NCI-H1105 treated with DMSO at 0.1 percent for 48 hours (cell line): ENCODE measurements at places on chromosomes 13 and 19.
A peak's percentile ranks its signal among the peaks of the same experiment; 100 is the strongest.

DNA sequence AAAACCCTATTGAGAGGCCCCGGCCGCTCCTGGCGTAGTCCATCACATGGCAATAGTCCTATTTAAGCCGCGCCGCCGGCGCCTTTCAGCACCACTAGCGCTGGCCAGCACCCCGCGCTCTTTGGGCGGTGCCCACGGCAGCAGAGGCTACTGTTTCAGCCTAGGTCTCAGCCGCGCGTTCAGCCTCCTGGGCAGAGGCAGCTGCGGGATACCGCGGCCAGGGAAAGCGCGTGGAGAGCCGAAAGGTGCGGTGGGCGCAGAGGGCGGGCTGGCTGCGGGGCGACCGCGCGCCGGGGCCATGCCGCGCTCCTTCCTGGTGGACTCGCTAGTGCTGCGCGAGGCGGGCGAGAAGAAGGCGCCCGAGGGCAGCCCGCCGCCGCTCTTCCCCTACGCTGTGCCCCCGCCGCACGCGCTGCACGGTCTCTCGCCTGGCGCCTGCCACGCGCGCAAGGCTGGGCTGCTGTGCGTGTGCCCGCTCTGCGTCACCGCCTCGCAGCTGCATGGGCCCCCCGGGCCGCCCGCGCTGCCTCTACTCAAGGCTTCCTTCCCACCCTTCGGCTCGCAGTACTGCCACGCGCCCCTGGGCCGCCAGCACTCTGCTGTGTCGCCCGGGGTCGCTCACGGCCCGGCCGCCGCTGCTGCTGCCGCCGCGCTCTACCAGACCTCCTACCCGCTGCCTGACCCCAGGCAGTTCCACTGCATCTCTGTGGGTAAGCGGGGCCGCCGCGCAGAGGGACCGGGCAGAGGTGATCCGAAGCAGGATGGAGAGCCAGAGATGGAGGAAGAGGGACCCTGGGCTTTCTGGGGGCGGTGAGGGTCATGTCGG is at the start of gene GSX1:
GSX1 (plus strand) TSS at position 91 of the 826 bp plus-strand sequence; CDS start at position 299, 208 bp downstream.
- DNase-seq = peak; percentile 9

GRCh38 chr19:5553892-5554291 is 13.9 kb downstream of the TINCR start:
- no peak for DNase-seq

DNA sequence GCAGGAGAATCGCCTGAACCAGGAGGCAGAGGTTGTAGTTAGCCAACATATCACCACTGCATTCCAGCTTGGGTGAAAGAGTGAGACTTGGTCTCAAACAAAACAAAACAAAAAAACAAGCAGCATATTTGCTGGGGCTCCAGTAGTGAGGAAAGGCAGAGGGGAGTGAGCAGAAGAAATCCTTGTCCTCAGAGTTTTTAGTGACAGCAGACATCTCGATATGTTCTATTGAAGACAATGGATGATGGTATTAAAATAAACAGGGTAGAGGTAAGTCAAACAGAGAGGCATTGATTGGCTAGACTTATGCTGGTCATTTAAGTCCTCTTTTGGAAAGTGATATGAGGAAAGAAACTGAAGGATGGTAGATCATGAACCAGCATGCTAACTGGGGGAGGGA is 19.0 kb downstream of the NLRP7 start:
- DNase-seq = peak; percentile 7

DNA sequence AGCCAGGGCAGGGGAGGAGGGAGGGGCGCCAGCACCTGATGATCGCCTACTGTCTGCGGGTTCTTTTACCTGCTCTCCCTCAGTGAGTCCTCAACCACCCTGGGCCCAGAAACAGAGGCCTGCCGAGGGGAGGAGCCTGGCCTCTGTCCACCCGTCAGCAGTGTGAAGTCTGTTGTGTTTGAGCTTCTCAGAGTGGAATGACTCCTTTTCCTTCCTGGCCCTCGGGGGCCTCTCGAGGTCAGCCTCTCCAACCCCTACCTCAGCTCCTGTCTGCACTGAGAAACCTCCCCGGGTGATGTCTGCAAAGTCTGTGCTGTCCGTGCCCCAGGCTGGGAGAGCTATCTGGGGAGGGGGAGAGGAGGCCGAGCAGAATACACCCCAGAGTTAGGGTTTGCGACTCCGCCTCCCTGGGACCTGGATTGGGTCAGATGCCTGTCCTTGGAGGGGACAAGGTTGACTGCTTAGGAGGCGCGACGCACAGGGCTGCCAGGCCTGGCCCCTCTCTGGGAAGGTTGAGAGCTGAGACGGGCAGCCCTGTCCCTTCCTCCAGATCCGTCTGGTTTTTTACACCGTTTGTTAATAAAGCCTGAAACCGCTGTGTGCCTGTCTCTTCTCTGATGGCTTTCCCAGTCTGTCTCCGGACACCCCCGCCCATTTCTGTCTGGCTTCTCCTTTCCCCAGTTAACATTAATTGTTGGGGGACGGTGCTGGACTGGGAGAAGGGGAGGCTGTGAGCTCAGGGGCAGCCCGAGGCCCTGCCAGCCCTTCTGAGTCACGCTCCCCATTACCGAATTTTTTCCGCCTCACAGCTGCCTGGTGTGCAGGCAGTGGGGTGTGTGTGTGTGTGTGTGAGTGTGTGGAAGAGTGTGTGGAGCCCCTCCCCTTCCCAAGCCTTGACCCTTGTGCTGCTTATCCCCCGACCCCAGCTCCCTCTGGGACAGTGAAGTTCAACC is 989 bp upstream of the SSC5D start:
- DNase-seq = no peak

GRCh38 chr13:29497137-29497654 is 98.3 kb downstream of the SLC7A1 start:
- no peak for DNase-seq

DNA sequence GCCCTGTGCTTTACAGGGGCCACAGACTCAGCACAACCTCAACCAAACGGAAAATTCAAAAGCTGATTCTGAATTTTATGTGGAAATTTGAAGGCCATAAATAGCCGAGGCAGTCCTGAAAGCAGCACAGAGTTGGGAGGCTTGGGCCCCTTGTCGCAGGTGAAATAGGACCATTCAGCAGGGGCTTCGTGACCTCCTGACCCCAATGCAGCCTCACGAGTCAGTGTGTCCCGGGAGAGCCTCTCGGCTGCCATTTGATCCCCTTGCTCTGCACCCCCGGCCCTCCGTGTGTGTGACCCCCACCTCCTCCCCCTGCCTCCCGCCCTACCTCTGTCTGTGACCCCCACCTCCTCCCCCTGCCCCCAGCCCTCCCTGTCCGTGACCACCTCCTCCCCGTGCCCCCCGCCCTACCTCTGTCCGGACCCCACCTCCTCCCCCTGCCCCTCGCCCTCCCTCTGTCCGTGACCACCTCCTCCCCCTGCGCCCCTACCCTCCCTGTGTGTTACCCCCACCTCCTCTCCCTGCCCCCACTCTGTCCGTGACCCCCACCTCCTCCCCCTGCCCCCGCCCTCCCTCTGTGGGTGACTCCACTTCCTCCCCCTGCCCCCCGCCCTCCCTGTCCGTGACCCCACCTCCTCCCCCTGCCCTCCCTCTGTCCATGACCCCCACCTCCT is 41.7 kb upstream of the TFDP1 start:
- no peak for DNase-seq

GRCh38 chr13:30523211-30523610 is 57.5 kb upstream of the HMGB1 start:
- no peak for DNase-seq

GRCh38 chr13:79692846-79693245 is 211.9 kb downstream of the NDFIP2 start:
- DNase-seq = no peak

- DNase-seq = no peak
Observed at GRCh38 chr19:5026706-5027273, 57.9 kb downstream of the KDM4B start.

- DNase-seq = peak; percentile 83
Observed at GRCh38 chr13:40060296-40061007, 405.0 kb downstream of the COG6 start.

DNA sequence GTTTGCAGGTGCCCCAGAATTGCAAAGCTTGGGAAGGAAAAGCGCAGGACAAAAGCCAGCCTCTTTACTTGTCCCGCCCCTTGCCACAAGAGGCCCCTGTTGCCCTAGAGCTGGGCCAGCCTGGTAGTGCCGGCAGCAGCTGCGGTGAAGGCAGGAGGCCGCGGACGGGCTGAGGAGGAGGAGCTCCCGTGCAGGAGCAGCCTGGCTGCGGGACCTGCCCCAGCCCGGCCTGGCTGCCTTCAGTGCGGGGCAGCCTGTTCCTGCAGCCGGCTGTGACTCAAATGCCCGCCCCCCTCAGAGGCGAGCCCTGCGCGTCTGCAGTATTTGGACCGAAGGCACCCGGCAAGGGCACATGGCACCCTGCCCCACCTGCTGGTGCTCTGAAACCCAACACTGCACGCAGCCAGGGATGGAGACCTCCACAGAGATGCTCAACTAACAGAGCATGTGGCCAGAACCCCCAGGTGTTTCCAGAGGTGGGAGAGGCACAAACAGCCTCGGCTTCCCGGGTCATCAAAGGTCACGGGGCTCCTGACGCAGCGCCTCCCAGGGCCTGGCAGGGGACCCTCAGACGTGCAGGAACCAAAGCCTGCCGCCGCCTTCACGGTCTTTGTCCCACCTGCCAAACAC is 29.7 kb downstream of the NAXD start:
- no peak for DNase-seq

- DNase-seq = no peak
Observed at GRCh38 chr19:57559008-57559403, 657 bp downstream of the ZNF550 start.

DNA sequence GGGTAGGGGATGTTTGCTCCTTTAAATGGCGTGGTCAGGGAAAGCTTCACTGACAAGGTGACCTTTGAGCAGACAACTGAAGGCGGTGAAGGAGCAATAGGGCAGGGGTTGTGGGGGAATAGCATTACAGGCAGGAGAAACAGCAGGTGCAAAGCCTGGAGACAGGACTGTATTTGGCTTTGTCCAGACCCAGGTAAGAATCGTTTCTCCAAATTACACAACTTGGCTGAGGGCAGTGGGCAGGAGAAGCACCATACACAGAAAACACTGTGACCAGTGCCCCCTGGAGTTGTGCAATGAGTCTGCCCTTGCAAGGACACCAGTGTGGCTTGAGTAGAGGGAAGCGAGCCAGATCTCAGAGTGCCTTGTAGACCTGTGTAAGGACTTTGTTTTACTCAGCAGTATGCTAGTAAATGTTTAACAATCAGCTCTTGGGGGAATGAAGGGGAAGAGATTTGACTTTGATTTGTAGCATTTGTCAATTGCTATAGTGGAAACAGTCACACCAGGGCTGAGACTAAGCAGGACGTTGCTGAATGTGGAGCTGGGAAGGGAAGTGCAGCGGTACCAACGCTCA is 360.0 kb downstream of the DCT start:
- DNase-seq = no peak

- DNase-seq = peak; percentile 70
Observed at GRCh38 chr13:43766725-43767124, 20.0 kb downstream of the ENOX1 start.

DNA sequence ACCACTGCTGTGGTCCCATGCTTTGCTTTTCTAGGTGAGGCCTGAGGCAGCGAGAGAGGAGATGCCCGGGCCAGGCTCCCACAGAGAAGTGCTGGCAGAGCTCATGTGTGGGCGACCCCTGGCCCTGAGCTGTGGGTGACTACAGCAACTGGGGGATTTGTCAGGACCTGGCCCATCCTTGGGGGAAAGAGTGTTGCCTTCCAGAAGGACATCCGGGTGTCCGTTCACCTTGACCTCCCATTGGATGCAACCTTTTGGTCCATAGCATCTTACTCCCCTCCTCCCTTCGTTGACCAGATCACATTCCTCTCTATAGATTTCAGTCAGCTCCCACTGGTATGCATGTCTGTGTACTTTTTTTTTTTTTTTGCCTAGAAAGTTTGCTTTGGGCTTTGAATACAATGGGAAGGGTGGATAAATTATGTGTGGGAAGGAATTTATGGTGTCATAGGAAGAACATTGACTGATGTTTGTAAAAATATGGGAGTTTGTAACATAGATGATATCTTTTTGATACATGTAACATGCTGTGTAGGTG is 84.2 kb upstream of the RNF113B start:
- no peak for DNase-seq
